ENCODE measurements at places on chromosomes 11 and 22.

DNA sequence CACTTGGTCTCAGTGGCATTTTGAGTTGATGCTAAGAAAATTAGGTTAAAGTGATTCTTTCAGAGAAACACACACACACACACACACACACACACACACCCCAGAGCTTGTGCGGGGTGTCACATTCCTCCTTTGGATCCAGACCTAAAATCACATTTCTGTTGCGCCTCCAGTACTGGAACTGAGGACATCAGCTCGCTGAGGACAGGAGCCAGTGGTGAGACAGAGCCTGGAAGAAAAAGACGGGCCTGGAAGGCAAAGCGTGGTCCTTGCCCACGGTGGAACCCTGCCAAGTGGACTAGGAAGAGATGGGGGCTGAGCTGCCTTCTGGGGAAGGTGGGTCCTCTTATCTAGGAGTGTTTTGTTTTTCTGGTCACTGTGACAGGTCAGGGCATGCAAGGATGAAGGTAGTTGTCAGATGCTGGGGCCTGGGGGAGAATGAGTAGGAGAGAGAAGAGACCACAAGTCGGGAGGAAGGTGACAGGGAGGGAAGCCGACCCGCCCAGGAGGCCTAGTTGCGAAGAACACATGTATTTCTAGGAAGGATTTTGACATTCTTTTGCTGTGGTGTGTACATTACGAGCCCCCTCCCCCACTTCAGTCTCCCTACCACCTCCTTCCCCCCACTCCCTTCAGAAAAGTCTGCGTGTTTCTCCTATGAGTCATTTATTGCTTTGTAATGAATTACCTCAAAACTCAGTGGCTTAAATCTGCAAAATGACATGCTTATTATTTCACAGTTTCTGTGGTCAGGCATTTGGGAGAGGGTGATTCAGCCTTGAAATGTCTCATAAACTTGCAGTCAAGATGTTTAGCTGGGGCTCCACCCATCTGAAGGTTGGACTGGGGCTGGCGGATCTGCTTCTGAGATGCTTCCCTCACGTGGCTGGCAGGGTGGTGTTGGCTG, 4.8 kb upstream of the ELFN2 start:
- DNase-seq, result no peak

- no peak for DNase-seq
Observed at GRCh38 chr22:25650833-25651232, 86.4 kb downstream of the GRK3 start.

GRCh38 chr11:75050516-75050915, 46.2 kb downstream of the OR2AT4 start:
- DNase-seq, result no peak

GRCh38 chr11:60124802-60125432, 36.5 kb downstream of the MS4A2 start:
- DNase-seq, result no peak

- DNase-seq, result no peak
Observed at GRCh38 chr11:110989428-110990133, 255.9 kb upstream of the POU2AF2 start.

DNA sequence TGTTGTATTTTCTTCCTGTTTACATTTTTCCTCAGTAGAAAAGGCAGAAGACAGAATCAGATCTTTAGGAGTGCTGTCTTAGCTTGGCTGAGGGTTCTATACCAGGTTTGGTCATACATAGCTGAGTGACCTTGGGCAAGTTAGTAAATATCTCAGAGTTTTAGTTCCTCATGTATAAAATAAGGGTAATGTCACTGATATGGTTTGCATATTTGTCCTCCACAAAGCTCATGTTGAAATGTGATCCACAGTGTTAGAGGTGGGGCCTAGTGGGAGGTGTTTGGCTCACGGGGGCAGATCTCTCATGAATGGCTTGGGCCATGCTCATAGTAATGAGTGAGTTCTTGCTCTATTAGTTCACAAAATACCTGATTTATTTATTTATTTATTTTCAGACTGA, 7.5 kb upstream of the HTR3A start:
- DNase-seq, result no peak

DNA sequence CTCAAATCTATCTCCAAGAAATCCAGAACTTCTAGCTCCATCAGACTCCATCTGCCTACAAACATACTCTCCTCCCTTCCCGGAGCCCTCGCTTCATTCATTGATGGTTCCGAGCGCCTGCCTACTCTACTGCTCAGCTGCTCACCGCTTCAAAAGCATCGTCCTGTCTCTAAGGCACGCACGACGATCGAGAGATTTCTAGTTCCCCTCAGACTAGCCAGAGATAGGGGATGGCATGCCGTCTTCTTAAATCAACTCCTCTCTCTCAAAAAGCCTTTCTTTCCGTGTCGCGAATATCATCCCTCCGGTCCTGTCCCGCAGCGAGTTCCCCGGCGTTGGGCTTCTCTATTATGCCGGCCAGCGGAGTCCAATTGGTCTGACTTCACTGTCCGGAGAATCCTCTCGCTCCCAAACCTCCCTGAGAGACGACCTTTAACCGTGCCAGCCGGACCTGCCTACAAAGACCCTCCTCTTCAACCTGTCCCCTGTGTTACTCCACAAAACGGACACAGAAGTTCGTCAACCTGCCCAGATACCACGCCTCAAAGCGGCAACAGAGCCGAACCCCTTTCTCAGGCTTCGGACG, 592 bp downstream of the EEF1G start:
- no peak for DNase-seq

GRCh38 chr11:889257-889656, 21.4 kb downstream of the CHID1 start:
- no peak for DNase-seq

- no peak for DNase-seq
Observed at GRCh38 chr11:3340025-3340424, 38.9 kb downstream of the ZNF195 start.

GRCh38 chr11:898143-898511, 12.5 kb downstream of the CHID1 start:
- no peak for DNase-seq

- peak; percentile 55 for DNase-seq
Observed at GRCh38 chr11:121112498-121113455, 11.7 kb downstream of the TECTA start.

- no peak for DNase-seq
Observed at GRCh38 chr11:64268025-64268892, 16.2 kb downstream of the BAD start.

- DNase-seq, result no peak
Observed at GRCh38 chr11:111336062-111336461, 37.7 kb downstream of the POU2AF3 start.

GRCh38 chr11:74257959-74258553, 53.4 kb downstream of the P4HA3 start:
- DNase-seq, result no peak

DNA sequence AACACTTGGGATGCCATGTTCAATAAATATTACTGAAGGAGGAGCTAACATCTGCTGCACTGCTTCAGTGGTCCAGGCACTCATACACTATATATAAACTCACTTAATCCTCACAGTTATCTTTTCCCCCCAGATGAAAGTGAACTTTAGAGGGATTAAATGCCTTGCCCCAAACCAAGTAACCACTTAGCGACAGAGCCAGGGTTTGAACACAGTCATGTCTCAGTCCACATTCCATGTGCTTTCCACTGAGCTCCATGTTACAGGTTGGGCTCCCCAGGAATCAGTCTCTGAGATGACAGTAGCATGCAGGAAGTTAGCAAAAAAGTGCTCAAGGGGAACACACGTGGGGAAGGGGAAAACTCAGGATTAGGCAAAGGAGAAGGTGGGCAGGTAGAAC, 59.3 kb downstream of the ENDOD1 start:
- no peak for DNase-seq

GRCh38 chr22:19854778-19855503, at the start of the genes GNB1L and RTL10:
Gene GNB1L (minus strand): TSS chr22:19854874. CDS start chr22:19821355, 33,519 bp downstream.
Gene RTL10 (minus strand): TSS chr22:19854874. CDS start chr22:19852261, 2,613 bp downstream.
- peak; percentile 54 for DNase-seq

GRCh38 chr11:47257517-47258316, at the start of gene NR1H3:
Gene NR1H3 (plus strand): TSS chr11:47257996. CDS start chr11:47259217, 1,221 bp downstream.
- no peak for DNase-seq

- no peak for DNase-seq
Observed at GRCh38 chr11:65867284-65868071, 5.1 kb downstream of the EFEMP2 start.
